ENCODE measurements at places on chromosomes 13 and 19. TPM values are rescaled to one million over a fixed set of nuclear protein-coding genes. Genes with fewer than 3 reads are reported as not detected.

GRCh38 chr13:99214731-99215130 lies 14.1 kb downstream of the UBAC2 start:
- H3K27ac ChIP-seq = peak overlapping the region; percentile 91
- H3K4me1 ChIP-seq = peaks cover 80% of the 10 kb centered on the region
- DNase-seq = peak; percentile 37
- H3K4me3 ChIP-seq = peak overlapping the region; percentile 74

- H3K4me3 ChIP-seq = no peak overlapping the region
- H3K27ac ChIP-seq = no peak overlapping the region
- H3K4me1 ChIP-seq = no peaks in the 10 kb centered on the region
- peaks cover 15% of the 10 kb centered on the region for H3K27me3 ChIP-seq
- no peaks in the 10 kb centered on the region for H3K36me3 ChIP-seq
- no peak for DNase-seq
These were observed 74.8 kb upstream of the IPO5 start for GRCh38 chr13:97878431-97879375.

DNA sequence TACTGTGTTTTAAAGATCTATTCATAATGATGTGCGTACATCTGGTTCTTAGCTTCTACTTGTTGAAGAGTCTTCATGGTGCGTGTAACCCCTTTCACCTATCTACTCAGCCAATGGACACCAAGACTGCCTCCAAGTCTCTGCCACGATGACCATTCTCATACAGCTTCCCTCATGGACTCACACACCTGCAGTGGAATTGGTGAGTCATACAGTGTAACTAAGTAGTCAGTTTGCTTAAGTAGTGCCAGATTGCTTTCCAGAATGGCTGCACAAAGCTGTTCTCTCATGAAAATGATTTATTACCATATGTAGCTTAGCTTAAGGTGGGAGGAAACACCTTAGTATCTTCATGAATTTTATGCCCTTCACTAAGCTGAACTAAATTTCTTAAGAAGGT lies 112.3 kb downstream of the AKAP11 start:
- H3K36me3 ChIP-seq = no peaks in the 10 kb centered on the region
- no peak overlapping the region for H3K4me3 ChIP-seq
- no peak for DNase-seq
- H3K27ac ChIP-seq = no peak overlapping the region
- no peaks in the 10 kb centered on the region for H3K27me3 ChIP-seq
- H3K4me1 ChIP-seq = peaks cover 46% of the 10 kb centered on the region

- H3K27me3 ChIP-seq = no peaks in the 10 kb centered on the region
- no peak overlapping the region for H3K4me3 ChIP-seq
- no peak for DNase-seq
- H3K4me1 ChIP-seq = no peaks in the 10 kb centered on the region
- no peak overlapping the region for H3K27ac ChIP-seq
These were observed 142.1 kb downstream of the POSTN start for GRCh38 chr13:37456506-37456905.

DNA sequence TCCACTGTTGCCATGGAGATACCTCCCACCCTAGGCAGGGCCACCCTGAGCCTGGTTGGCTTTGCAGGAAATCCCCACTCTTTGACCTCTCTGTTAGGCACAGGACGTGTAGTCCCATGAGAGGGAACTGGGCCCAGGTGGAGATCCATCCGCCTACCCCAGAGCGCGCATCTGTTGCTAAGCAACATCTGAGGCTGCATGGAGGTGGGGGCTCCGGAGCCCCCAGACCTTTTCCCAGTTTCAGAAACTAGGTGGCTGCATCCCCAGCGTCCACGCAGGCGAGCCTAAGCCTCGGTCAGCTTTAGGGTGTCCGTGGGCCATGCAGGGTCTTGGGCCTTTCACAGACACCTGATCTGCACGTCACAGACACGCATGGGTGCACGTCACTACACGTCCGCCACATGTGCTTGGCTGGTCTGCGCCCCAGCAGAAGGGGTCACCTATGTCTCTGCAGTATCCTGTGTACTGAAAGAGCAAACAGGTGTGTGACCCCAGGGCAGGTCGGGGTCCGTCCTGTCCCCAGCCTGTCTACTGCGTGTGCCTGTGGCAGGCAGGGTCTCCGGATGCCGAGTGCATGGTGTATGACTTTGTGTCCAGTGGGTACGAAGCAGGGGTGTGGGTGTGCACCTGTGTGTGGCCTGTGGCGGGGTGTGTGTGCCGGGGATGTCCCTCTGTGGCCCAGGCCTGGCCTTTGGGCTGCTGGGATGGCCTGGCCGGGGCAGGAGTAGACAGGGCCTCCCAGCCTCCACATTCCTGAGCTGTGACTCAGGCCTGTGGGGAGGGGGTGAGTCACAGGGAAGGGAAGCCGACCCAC lies 4.1 kb upstream of the CIRBP start:
- H3K4me3 ChIP-seq = no peak overlapping the region
- DNase-seq = no peak
- no peaks in the 10 kb centered on the region for H3K27me3 ChIP-seq

- peaks cover 21% of the 10 kb centered on the region for H3K27me3 ChIP-seq
- no peak within 1 kb of the TSS for H3K27ac ChIP-seq
- no peak for DNase-seq
- peaks cover 16% of the 10 kb centered on the region for H3K36me3 ChIP-seq
- no peak within 1 kb of the TSS for H3K4me3 ChIP-seq
- peaks cover 17% of the 10 kb centered on the region for H3K4me1 ChIP-seq
These were observed at the start of gene SPIB for GRCh38 chr19:50418176-50419021. SPIB (plus strand) TSS chr19:50418938; CDS start chr19:50418963, 25 bp downstream.

DNA sequence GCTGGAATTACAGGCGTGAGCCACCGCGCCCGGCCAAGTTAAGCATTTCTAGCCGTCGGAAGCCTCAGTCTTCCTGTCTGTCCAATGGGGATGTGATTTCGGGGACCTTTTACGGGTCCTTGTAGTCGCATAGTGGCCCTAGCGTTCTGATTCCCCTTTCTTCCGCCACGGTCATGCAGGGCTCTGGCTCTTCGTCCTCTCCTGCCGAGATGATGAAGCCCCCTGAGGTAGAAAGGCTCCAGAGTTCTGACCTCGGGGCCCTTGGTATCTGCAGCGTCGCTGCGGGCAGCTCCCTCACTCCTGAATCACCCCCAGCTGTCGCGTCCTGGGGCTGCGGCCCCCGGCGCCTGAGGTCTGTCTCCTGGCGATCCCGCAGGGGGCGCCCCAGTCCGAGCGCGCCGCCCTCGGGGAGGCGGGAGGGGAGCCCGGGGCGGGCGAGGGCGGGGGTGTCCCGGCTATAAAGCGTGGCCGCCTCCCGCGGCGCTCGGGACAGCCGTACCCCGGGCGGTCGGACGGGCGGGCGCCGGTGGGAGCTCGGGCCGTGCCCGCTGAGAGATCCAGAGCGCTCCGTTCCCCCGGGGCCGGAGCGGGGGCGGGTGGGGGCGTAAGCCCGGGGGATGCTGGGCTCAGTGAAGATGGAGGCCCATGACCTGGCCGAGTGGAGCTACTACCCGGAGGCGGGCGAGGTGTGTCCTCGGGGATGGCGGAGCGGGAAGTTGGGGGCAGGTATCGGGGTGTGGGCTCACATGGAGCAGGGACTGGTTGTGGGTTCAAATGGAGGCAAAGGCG lies at the start of gene FOXA3:
FOXA3 (plus strand) TSS at position 487 of the 789 bp plus-strand sequence; CDS start at position 618, 131 bp downstream.
- peak within 1 kb of the TSS; percentile 85 for H3K4me3 ChIP-seq
- peak; percentile 68 for DNase-seq
- peaks cover 7% of the 10 kb centered on the region for H3K36me3 ChIP-seq
- peaks cover 25% of the 10 kb centered on the region for H3K27me3 ChIP-seq
- H3K4me1 ChIP-seq = peaks cover 18% of the 10 kb centered on the region

GRCh38 chr19:38924388-38924787 lies 6.2 kb downstream of the SARS2 start:
- H3K4me3 ChIP-seq = no peak overlapping the region
- peaks cover 19% of the 10 kb centered on the region for H3K4me1 ChIP-seq
- peaks cover 33% of the 10 kb centered on the region for H3K36me3 ChIP-seq
- no peaks in the 10 kb centered on the region for H3K27me3 ChIP-seq

DNA sequence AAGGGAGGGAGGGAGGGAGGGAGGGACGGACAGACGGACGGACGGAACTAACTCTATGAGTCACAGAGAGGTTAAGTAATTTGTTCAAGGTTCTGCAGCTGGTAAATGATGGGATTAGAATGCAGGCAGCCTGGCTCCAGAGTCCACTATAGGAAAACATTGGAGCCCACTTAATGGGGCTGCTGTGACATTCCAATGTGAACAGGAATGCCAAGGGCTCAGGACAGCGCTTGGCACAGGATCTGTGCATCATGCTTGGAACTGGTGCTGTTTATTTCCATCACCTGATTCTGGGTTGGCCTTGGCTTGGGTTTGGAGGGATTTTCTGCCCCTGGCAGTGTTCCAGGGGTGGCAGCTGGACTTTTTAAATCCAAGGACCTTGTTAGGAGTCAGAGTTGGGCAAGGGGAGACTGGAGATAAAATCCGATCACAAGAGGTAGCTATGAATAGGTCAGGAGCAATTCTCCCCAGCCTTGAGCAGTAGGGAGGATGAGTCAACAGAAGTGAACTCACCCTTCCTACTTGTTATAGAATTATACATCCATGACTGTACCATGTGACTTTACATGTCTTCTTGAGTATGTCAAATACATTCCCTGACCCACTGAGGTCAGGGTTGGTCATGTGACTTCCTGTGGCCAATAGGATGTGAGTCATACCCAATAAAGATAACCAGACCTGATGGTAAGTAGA lies 7.8 kb upstream of the HIF3A start:
- DNase-seq = no peak
- peaks cover 3% of the 10 kb centered on the region for H3K4me1 ChIP-seq
- H3K27me3 ChIP-seq = peaks cover 3% of the 10 kb centered on the region
- no peaks in the 10 kb centered on the region for H3K36me3 ChIP-seq
- no peak overlapping the region for H3K4me3 ChIP-seq

DNA sequence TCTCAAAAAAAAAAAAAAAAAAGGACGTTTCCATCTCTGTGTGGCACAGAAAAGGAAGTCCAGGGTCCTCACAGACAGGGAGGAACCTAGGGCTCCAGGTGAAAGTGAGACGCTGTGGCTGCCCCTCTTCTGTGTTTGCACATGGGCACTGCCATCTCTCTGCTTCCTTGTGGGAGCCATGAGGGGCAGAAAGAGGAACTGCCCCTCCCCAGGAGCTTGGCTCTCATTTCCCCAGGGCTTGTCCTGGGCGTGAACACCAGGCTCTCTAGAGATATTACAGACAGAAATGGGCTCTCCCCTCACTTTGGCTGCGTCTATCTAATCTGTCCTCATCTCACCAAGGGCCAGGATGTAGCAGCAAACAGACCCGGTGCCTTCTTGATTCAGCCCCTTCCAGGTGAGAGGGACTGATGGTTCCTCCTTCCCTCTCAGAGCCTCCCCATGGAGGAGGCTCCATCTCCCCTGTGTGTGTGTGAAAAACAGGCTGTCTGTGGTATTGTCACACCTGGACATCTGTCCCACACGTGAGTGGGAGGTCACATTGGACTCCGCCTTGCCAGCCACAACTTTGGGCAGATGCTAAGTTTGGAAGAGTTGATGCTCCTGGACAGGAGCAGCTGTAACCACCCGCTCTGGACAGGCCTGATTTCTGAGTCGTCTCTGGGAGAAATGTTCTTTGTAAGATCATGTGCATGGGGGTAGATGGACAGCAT lies 840 bp upstream of the LILRA4 start:
- peaks cover 4% of the 10 kb centered on the region for H3K27me3 ChIP-seq
- no peak for DNase-seq
- H3K27ac ChIP-seq = no peak overlapping the region
- no peaks in the 10 kb centered on the region for H3K36me3 ChIP-seq
- no peak overlapping the region for H3K4me3 ChIP-seq

- no peaks in the 10 kb centered on the region for H3K36me3 ChIP-seq
- no peaks in the 10 kb centered on the region for H3K4me1 ChIP-seq
- no peak overlapping the region for H3K27ac ChIP-seq
- no peak overlapping the region for H3K4me3 ChIP-seq
These were observed 87.0 kb upstream of the TRPC4 start for GRCh38 chr13:37956536-37956935.

DNA sequence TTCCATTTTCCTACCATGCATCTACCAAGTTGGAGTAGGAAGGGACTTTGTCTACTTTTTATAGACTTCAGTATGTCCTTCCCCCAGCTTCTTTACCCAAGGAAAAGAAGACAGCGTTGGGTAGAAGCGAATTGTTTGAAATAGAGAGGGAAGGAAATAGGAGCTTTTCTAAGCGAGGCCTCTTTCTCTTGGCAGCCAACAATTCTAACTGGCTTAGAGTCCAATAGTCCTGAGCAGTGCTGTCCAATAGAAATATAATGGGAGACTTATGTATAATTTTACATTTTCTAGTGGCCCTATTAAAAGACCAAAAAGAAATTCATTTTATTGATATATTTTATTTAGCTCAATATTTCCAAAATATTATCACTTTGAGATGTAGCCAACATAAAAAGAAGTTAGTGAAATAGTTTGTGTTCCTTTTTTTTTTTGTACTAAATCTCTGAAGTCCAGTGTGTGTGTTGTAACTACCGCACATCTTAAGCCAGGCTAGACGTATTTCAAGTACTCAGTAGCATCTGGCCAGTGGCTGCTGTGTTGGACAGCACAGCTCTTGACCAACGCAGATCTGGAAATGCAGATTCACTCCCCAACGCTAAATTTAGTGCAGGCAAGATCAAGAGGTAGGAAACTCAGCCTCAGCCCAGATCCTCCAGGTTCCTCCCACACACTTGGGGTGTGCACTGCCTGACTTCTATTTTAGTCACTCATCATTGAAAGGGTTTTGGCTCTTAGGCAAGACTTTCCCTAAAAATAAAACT lies 179.2 kb downstream of the SHISA2 start:
- no peaks in the 10 kb centered on the region for H3K27me3 ChIP-seq
- H3K36me3 ChIP-seq = peaks cover 2% of the 10 kb centered on the region
- no peak overlapping the region for H3K27ac ChIP-seq
- peaks cover 58% of the 10 kb centered on the region for H3K4me1 ChIP-seq

GRCh38 chr19:35470128-35470527 lies 20.1 kb downstream of the KRTDAP start:
- H3K27ac ChIP-seq = no peak overlapping the region
- no peaks in the 10 kb centered on the region for H3K27me3 ChIP-seq
- peaks cover 3% of the 10 kb centered on the region for H3K4me1 ChIP-seq
- H3K4me3 ChIP-seq = no peak overlapping the region

DNA sequence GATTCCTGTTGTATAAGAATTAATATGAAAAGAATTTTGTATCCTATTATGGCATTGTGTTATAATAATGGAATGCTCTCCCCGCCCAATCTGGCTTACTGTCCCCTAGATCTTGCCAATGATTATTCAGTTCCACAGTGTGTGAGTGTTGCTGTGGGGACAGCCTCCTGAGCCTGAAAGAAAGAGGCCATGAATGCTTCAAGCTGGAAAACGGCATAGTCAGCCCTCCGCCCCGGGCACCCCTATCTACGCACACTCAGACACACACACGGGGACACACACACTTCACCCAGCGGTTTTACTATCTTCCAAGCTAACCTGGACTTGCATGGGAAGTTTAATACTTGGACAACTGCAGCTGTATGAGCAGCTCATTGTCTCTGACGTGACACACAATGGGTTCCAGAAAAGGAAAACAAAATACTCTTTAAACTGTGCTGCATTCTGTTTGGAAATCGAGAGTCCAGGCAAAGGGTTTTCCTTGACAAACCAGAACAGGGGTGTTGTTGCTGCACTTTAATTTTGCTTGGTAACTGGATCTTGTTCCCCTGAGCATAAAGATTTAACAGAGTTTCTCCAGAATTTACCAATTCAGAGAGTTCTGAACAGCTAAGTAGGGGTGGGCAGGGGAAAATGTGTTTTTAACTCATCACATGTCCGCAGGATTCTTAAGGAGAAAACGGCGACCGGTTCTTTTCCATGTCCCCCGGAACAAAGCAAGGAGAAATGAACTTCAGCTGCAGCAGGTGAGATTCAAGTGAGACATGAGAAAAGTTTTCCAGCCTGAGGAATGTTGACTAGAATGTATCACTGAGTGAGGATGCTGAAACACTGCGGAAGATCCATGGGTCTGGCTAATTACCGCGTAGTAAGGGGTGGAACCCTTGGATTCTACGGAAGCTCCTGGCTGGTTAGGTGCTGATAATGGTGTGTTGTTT lies 472.9 kb downstream of the FOXO1 start:
- no peak for DNase-seq
- no peaks in the 10 kb centered on the region for H3K36me3 ChIP-seq
- no peak overlapping the region for H3K27ac ChIP-seq

Gene IGFL1
- total RNA-seq = not detected

Gene HSPB6
- 0.95 TPM for total RNA-seq

Data from activated CD8-positive, alpha-beta T cell treated with anti-CD3 and anti-CD28 coated beads for 36 hours (primary cell).